Transverse colon (tissue), 4 donors: ENCODE measurements at places on chromosomes 16 and 17. TPM values are rescaled to one million over a fixed set of nuclear protein-coding genes. Genes with fewer than 3 reads are reported as not detected.

LITAF gene
- total RNA-seq, result 126 TPM

ZC3H18 gene
- total RNA-seq, result 29.2 TPM

SNX20 gene
- 4.3 TPM for total RNA-seq

ITGB4 gene
- 199 TPM for total RNA-seq

ZNF205 gene
- total RNA-seq, result 15.0 TPM

DNAAF8 gene
- 0.55 TPM for total RNA-seq

MYH2 gene
- not detected for total RNA-seq

CSF3 gene
- 2.6 TPM for total RNA-seq

KRTAP4-9 gene
- not detected for total RNA-seq

DPEP3 gene
- total RNA-seq, result not detected

- DNase-seq, result no peak
Observed at GRCh38 chr17:33024688-33025486, 33.2 kb downstream of the SPACA3 start.

DNA sequence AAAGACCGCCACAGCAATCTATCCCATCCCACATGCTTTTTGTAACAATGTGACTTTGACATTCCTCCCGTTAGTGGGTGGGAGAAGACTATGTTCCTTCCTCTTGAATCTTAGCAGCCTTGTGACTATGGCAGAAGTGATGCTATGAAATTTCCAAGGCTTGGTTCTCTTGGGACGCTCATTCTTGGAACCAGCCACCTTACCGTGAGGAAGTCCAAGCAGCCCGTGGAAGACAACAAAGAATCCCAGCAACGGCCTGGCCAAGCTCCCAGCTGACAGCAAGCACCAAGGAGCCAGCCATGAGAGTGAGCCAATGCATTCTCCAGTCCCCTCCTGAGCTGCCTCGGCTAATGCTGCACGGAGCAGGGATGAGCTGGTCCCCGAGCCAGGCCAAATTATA is 62.3 kb downstream of the VPS53 start:
- peak; percentile 47 for DNase-seq

DNA sequence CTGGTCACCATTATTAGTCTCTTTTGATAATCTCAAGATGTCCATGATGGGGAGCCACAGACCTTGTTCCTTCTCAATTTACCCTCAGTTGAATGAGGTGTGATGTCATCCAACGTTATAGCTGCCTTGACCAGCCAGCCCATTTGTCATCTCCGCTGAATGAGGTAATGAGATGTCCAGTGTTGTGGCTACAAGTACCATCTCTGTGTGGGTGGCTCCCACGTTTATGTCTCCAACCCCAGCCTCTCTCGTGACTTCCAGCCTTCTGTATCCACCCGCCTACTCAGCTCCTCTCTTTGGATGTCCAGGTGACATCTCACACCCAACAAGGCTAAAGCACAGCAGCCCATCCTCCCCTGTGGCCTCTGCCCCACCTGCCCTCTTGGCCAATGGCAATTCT is 18.2 kb downstream of the DNAH17 start:
- no peak for DNase-seq

DNA sequence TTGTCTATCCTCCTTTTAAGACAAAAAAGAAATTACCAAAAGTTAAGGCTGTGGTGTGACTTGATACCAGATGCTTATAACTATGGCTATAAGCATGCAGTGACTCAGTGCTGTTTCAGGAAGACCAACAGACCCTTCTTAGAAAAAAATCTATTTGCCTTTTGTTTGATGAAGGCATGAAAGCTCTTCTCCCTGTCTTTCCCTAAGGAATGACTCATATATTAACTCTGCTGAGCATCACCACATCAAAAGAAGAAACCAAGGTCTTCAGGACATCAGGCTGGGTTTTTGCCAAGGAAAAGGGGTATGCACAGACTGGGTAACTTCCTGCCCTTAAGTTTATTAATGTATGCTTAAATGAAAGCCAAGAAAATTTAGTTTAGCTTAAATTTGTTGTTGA is 47.1 kb downstream of the VMP1 start:
- DNase-seq, result no peak

DNA sequence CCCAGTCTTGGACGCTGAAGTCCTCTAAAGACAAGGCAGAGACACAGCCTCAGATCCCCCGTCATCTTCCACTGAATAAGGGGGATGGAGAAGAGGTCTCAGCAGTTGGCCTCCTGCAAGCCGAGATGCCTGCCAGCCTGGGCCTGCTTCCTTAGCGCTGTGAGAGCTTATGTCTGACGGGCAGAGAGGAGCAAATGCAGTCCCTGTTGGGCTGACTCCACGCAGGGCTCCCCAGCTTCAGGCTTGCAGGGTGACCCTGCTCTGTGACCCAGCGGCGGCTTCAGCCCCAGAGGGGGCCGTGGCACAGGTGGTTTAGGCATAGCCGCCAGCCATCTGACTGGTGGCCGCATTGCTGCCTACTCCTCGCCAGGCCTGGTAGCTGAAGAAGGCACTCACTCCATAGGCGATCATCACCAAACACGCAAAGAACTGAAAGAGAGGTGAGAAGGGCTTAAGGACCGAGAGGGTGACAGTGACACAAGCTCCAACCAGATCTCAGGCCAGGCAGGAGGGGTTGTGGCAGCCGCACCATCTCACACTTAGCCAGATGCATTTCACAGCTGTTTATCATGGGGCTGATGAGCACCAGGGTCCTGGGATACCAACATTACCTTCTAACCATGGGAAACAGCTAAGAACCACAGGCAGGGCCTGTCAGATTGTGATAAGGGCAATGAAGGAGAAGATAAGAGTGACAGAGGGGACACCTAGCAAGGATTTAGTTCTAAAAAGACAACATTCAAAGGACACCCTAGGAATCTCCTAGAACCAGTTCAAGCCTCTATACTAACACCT is 11.7 kb downstream of the ARL2BP start:
- no peak for DNase-seq

DNA sequence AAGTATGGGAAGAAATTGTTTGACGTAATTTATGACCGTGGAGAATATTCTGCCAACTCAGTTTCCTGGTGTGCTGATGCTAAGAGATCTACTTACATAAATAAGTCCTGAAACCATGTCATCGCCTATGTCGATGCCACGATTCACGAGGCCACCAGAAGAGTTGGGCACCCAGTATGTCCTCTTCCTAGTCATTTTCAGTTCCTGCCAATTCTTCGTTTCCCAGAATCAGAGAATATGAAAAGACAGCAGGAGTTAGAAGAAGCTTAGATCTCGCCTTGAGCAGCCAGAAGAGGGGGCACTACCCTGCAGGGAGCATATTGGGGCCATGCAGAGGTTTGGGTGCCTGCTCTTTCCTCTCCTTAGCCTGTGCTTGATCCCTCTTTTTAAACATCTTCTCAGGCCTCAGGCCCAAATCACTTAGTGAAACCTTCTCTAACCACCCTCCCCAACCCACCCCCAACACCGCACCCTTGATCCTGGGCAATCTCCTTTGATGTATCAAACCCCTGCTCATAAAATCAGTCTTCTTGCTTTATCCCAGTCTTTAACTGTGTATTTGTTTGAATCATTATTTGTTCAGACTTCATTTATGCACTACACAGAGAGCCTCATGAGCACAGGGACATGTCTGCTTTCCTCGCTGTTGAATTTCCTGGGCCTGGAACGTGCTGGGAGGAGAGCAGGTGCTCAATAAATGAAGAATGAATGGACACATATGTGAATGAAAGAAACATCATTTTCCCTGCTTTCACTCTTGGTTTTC is 12.2 kb upstream of the LONP2 start:
- DNase-seq, result peak; percentile 30

DNA sequence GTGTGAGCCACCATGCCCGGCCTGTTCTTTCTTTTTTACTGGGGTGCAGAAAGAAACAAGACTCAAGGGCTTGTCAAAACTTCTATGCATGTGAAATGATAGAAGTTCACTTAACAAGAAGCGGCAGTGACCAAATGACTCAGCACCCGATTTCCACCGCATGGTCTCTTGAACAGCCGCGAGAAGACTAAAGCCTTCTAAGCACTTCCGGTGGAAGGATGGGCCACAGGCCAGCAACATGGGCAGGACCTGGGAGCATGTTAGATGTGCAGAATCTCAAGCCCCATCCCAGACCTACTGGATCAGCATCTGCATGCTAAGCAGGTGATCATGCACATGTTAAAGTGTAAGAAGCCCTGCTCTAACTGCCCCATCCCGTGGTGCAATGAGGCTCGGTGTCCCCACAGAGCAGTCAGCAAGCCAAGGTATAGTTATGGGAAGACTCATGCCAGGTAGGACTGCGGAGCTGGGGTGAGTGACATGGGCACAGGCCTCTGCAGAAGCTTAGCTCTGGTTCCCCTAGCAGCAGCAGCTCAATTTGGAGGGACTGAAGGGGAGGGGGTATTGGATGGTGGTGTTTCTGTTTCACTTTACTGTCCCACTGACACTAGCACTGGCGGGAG is 88.5 kb upstream of the HNF1B start:
- peak; percentile 15 for DNase-seq

DNA sequence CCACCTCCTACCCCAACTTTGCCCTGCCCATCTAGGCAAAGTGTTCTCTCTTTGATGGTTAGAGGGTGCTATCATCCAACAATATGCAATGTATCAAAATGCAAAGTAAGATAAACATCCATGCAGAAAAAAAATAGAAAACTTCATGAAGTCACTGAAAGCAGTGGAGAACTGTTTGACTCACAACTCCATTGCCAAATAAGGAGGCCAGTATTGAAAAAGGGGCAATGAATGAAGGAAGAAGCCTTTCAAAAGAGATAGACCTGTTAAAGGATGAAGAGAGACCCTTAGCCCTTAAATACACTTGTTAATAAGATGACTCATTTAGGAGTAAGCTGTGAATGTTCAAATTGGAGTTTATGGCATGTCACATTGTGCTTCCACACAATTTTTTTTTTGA is 13.0 kb downstream of the FA2H start:
- no peak for DNase-seq

- DNase-seq, result no peak
Observed at GRCh38 chr16:27414788-27415431, 12.9 kb downstream of the IL21R start.

GRCh38 chr16:70437582-70438557 is 1.0 kb downstream of the ST3GAL2 start:
- DNase-seq, result no peak

DNA sequence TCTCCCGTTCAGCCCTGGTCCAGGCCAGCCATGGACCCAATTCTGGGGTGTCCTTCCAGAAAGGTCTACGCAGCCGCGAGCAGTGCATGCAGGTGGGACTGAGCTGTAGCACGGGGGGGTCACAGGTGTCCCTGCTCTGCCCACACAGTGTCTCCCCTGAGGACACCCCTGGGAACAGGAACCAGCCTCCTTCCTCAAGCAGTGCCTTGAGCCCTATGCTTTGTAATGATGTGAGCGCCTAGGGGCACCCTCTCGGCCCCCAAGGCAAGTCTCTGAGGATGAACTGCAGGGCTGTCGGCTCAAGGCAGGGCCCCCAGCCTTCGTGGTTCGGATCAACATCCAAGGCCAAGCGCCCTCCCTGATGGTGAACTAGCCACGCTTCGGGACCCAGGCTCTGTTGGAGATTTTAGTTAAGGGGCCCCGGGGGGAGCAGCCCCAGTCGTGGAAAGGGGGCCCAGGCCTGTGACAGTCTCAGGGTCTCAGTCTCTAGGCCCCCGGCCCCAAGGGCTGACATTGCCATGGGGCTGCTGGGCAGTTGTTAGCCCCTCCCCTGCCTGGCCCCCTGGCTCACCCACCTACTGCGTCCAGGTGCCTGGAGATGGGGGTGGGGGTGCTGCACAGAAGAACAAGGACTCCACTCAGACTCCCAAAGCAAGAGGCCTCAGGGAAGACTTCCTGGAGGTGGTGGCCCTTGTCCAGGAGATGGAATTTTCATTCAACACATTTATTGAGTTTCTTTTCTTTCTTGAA is 2.3 kb downstream of the IL17C start:
- DNase-seq, result no peak

GRCh38 chr17:40307001-40307730 is 1.8 kb upstream of the RARA start:
- no peak for DNase-seq

DNA sequence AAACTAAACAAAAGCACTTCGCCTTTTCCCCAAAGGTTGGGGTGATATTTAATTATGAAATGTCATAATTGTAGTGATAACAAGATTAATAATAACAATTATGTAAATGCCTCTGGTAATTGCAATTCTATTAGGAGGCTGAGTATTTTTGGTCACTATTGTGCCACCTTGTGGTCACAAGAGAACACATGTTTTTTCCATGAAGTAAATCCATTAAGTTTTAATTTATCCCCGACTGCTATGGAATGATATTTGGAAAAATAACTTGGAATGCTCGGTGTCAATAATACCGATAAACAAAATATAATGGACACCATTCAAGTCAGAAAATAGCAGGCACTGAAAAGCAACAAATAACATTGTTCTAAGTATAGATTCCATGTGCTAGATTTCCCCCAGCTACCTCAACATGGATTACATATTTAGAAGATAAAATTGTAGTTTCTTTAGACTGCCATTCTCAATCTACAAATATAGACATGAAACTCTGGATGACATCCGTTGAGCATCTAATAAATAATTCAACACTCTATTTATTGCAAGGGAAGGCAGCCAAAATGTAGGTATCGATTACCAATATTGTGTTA is 25.0 kb upstream of the KCNJ2 start:
- no peak for DNase-seq

GRCh38 chr16:15650698-15651171 is 690 bp downstream of the NDE1 start:
- DNase-seq, result no peak

GRCh38 chr17:60910415-60910814 is 232.8 kb downstream of the BCAS3 start:
- no peak for DNase-seq

- DNase-seq, result no peak
Observed at GRCh38 chr17:71799657-71800056, 321.2 kb upstream of the SOX9 start.

DNA sequence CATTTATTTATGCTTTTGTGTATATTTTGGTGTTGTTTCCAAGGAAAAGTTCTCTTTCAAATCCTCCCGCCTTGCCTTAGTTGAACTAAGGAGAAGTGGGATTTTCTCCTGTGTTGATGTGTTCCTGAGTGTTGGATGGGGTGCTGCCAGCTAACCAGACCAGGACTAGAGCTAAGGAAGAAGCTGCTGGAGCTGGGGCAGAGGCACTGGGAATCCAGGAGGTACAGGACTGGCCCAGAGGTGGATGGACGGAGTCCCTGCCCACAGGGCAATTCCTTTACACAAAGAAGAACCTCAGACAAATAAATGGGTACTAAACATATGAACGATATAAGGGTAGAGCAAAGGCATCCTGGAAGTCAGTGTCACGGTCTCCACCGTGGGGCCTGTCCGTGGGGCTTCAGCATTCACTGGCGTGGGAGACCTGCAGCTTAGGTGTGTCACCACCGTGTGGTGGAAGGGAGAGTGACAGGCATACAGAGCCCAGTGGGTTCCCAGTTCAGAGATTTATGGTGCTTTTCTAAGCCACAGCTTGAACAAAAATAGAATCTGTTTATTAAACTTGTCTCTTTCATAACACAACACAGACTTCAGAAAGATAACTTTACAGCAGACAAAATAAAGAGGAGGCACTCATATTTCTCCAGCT is 270.7 kb downstream of the NTN1 start:
- DNase-seq, result peak; percentile 43

- DNase-seq, result peak; percentile 40
Observed at GRCh38 chr17:55452139-55452790, 30.6 kb upstream of the MMD start.
